ENCODE measurements at places on chromosomes 11 and 22.

DNA sequence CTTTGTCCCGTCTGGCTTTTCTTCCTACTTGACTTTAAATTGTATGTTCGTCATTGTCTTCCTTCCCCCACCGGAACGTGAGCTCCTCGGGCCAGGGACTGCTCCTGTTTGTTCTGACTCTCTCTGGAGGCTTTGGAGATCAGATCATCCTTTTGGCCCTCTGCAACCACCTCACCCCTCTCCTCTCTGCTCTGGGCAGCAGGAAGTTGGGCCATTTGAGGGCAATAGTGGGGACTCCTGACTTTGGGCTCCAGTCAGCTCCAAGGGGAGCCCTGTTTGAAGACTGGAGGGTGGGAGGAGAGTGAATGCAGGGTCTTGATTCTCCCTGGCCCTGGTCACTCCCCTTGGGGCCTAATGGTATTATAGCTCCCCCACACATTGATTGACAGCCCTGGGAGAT is 186.3 kb upstream of the B3GAT1 start:
- no peak for DNase-seq

GRCh38 chr11:69962152-69962551 is 116.0 kb upstream of the ANO1 start:
- DNase-seq: no peak

- DNase-seq: no peak
These were observed 75.5 kb downstream of the PACSIN2 start for GRCh38 chr22:42939451-42939881.

DNA sequence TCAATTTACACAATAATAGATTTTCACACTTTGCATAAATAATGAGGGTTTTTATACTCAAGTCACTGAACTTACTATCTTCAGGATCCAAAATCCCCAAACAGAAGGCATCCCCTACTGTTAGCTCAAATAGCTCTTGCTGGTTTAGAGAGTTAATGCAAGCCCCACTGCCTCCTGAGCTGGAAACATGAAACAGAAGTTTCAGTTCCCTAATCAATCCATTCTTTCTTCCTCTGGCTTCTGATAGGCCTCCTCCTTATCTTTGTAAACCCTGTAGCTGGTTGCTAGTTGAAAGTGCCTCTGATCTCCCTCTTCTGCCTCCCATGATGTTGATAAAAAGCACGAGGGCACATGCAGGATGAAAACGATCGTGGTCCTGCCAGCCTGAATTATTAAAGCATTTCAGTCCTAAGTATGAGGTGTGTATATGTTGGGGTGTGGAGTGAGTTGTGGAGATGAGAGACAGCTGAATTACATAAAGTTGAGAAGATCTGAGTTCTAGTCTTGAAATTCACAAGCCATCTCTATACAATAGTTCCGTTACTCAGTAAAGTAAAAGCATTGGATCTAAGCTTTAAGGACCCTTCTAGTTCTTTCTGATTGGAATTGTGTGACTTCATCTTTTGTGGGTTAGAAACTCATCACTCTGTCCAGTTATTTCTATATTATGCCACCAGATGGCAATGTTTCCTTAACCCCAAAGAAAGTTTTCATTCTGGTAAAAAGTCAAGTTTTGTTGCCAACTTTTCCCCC is 35.0 kb upstream of the EHF start:
- DNase-seq: peak; percentile 36

DNA sequence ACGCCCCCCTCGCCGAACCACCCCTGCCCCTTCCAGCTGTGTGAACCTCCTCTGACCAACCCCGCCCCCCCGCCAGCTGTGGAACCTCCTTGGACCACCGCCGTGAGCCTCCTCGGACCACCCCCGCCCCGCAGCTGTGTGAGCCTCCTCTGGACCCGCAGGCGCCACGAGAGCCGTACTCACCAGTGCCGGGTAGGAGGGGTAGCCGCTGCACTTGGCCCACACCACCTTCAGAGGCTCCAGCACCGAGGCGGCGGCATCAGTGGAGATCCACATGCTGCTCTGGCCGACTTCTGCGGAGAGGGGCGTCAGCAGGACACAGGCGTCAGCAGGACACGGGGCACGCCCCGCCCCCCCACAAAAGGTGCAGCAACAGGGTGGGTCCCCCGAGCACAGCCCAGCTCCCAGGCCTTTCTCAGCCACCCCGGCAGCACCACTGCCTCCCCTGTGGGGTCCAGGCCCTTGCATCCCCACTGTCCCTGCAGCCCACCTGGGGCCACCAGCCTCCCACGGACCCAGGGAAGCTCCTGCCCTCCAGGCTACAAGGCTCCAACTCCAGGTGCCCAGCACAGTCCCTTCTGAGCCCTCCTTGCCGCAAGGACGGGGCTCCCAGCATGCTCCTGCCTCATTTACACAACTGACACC is 51.7 kb downstream of the BRD1 start:
- no peak for DNase-seq

- DNase-seq: no peak
These were observed 25.5 kb upstream of the CCDC90B start for GRCh38 chr11:83311701-83312100.

GRCh38 chr11:5596607-5597201 is at the start of gene TRIM6:
TRIM6 (plus strand) TSS chr11:5596637; CDS start chr11:5596898, 261 bp downstream.
- no peak for DNase-seq

DNA sequence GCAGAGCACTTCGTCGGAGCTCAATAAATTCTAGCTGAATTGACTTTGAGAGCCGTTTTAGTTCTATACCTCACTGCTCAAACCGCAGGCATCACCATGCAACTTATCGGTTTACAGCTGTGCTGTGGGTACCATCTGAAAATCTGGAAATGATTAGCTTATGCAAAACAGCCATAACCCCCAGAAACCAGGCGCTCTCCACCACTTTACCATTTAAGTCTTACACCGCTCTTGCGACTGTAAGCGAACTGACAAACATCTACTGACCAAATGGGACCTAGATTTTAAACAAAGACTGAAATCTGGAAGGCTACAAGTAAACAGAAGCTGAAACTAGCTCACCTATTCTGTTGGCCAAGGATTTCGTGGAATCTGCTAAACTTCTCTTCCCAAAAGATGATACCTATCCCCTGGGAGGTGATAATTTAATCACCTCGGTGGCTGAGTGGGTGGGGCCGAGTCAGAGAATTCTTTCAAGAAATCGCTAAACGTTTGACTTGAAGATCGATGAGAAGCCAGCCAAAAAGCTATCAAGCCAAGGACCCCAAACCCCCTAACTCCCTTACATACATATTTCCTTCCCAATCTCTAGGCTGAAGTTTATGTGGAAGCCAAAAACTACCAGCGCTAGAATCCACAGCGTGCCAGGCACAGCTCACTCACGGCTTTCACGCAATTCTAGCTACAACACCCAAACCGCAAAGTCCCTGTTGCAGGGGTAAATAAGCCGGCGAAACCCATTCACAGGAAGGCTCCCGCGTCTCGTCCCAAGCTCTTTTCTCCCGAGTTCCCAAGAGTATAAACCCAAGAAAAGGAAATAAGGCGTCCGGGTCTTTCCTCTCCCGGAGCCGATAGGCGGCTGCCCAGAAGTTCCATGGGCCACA is 644 bp downstream of the SPTY2D1 start:
- DNase-seq: no peak

- DNase-seq: no peak
These were observed 2.2 kb downstream of the TNNT3 start for GRCh38 chr11:1921574-1922141.

DNA sequence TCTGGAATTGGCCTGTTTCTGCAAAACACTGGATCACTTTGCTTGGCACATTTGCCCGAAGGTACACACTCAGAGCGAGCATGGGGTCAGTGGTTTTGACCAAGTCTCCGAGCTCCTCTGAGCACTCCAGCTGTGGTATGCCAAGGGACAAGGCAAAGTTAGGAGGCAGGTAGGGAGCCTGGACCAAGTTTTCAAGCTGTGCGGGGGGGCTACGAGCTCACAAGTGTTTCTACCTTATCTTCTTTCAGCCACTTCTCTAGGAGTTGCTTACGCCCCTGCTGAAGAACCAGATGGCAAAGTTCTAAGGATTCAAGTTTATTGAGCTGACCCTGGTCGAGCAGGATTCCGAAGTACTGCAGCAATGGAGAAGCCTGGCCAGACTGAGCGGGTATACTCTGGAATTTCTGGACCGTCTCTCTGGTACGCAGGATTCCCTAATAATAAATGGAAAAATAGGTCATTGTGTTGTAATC is 54.7 kb upstream of the SLC25A1 start:
- DNase-seq: no peak

- no peak for DNase-seq
These were observed 134.7 kb downstream of the CEP164 start for GRCh38 chr11:117462183-117462863.

DNA sequence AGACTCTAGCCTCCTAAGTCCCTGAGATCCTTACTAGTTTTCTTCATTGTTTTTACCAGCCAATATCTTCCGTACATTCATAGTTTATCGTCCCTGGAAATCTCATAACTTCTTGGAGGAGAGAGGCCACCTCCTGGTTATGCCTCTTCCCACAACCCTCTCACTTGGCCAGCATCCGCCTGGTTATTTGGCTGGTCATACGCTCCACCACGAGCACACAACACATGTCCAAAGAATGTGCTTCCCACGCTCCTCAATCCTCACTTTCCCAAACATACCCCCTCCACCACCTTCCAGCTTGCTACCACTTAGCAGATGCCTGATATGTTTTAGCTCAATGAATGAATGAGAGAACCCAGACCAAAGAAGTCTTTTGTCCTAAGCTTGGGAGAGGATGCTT is 83.5 kb upstream of the EIF3D start:
- no peak for DNase-seq

DNA sequence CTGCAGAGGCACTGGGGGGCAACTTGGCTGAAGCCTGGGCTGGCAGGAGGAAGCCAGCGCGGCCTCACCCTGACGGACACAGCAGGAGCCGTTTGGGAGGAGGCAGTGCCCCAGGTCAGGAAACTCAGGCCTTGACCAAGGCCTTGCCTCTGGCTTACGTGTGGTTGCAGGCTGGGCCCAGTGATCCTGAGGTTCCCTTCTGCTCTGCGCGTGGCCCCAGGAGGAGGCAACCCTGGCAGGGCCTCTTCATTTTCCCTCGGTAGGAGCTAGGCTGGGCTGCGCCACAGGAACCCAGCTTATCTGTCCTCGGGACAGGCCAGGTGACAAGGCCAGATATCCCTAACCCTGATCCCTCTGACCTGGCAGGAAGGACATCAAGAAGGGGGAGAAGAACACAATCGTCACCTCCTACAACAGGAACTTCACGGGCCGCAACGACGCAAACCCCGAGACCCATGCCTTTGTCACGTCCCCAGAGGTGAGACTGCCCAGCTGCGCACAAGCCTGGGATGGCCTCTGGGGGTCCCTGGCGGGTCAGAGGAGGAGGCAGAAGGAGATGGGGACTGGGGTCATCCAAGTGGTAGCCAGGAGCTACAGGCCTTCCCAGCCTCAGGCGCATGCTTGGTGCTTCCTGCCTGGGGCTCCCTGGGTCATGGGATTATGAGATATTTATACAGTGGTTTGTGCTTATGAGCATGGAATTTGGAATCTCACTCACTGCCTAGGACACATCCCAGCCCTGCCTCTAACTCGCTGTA is 20.6 kb downstream of the POLR3H start:
- no peak for DNase-seq

- DNase-seq: no peak
These were observed 29.0 kb upstream of the CARD16 start for GRCh38 chr11:105074166-105074530.

- no peak for DNase-seq
These were observed 313.5 kb downstream of the MIAT start for GRCh38 chr22:26970809-26971394.

DNA sequence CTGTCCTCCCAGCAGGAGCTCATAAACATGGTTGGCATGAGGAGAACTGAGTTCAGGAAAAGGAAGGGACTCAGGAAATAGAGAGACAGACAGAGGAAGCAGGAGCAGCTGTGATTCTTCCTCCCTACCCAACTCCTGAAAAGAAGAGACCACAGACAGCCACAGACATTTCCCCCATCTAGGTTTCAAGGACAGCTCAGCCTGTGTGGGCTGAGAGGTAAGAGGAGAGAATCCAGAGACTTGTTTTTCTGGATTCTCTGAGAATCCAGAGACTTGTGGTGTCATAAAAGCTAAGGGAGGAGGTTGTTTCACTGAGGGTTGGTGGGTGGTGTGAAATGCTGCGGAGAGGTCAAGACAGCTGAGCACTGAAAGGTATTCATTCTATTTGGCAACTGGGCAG is 19.0 kb upstream of the STK33 start:
- no peak for DNase-seq

DNA sequence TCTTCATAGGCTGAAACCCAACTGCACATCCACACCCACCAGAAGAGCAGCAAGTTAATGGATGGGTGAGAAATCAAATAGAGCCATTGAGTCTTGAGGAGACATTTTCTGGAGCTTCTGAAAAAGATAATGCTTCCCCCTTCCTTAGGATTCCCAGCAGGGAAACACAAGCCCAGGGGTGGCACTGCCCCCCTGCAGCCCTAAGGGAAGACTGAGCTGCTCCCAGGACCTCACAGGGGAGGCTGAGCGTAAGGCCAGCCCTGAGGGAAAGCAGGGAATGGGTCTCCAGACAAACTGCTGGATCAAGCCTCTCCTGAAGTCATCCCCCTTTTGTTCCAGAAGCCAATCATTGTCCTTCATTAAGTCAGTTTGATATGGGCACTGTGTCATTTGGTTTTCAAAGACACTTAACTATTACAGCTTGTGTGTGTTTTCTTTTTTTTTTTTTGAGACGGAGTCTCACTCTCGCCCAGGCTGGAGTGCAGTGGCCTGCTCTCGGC is 15.1 kb downstream of the LTO1 start:
- no peak for DNase-seq

- no peak for DNase-seq
These were observed 369 bp downstream of the DGCR8 start for GRCh38 chr22:20080445-20080775.
